Stimulated activated naive B cell treated with anti-CD40 and anti-IgM and Interleukin-4, amounts not matched to agents 10 μg/mL and 1 μg/mL and 100 μg/mL, for 72 hours (primary cell): ENCODE measurements at places on chromosomes 2 and 18.
A peak's percentile ranks its signal among the peaks of the same experiment; 100 is the strongest.

DNA sequence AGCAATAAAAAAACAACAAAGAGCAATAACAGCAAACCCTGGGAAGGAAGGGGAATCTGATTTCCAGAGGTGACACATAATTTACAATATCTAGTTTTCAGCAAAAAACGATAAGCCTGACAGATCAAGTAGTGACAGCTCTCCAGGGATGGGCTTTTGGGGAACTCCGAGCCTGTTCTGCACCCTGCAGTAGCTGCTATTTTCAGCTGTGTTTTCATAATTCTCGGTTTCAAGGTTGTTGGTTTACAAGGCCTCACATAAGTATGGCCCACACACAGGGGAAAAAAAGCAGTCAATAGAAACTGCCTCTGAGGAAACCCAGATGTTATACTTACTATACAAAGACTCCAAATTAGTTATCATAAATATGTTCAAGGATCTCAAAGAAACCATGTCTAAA, 67.7 kb upstream of the CTLA4 start:
- peak; percentile 35 for DNase-seq

DNA sequence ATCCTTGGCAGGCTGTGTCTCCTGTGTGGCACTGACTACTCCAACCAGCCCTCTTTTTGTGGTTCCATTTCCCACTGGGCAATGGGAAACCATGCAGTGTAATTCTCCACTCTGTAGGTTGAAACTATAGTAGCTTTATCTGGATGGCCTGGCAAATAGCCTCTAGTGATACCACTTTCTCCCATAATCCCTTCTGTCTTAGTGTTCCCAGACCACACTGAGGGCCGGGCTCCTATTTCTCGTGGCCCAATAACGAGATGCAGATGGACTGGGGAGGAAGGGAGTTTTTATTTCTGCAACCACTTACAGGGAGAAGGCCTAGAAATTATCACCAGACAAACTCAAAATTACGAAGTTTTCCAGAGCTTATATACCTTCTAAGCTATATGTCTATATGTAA, 24.7 kb downstream of the SKA1 start:
- DNase-seq = no peak

GRCh38 chr2:62264186-62264585, 68.3 kb downstream of the B3GNT2 start:
- DNase-seq = no peak

DNA sequence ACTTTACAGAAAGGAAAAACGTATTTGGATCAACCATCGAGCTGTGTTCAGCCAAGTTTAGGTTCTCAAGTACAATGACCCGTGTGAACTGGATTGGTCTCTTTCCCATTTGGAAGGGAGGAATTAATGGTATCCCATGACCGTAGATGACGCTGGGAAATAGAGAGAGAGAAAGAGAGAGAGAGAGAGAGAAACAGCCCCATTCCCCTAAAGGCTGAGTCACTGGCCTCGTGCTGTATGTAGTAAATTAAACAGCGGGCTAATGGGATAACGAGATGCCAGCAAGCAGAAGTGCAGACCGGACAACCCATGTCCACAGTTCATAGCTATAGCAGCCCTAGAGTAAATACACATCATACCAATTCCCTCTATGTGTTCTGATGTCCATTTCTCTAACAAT, 99.6 kb downstream of the BCL11A start:
- DNase-seq = no peak

GRCh38 chr2:107776362-107776761, 50.3 kb upstream of the RGPD4 start:
- DNase-seq = no peak

DNA sequence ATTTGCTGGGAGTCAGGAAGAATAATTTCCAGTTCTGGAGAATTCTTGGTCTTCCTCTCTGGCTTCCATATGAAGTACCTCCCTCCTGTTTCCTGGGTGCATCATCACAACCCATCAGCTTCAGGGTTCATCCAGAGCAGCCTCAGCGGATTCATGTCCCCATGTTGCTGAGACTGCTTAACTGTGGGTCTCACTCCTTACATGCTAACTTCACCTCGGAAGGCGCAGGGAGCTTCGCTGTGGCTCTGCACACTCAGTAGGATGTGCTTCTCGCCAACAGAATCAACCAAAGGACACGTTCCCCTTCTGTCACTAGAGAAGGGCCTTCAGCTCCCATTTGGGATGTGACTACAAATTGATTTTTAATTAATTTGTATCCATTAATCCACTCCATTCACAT, 24.2 kb downstream of the FBLN7 start:
- DNase-seq = no peak

- no peak for DNase-seq
These were observed 2.0 kb downstream of the IL1A start for GRCh38 chr2:112782234-112782799.
